GM03348 (cell line): ENCODE measurements at places on chromosomes 13 and 19.

- no peak for DNase-seq
Measured at GRCh38 chr13:69291292-69291906, 816.2 kb upstream of the ATXN8OS start.

DNA sequence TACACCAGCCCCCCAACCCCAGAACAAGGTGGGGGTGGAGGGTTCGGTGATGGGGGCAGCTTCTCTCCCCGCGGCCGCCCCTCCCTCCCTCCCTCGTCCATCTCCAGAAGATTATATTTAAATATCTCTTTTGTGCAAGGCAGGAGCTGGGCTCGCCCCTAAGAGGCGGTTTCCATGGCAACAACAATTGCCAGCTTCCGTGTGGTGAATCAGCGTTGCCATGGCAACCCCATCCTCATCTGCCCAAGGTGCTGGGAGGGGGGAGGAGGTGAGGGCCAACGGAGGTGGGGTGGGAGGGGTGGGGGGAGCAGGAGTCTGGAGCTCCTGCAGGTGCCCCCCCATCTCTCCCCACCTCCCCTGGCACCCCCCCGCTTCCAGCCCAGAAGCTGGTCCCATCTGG is 46.4 kb downstream of the CELF5 start:
- no peak for DNase-seq

- DNase-seq: no peak
Measured at GRCh38 chr13:108433976-108434755, 164.6 kb downstream of the TNFSF13B start.

DNA sequence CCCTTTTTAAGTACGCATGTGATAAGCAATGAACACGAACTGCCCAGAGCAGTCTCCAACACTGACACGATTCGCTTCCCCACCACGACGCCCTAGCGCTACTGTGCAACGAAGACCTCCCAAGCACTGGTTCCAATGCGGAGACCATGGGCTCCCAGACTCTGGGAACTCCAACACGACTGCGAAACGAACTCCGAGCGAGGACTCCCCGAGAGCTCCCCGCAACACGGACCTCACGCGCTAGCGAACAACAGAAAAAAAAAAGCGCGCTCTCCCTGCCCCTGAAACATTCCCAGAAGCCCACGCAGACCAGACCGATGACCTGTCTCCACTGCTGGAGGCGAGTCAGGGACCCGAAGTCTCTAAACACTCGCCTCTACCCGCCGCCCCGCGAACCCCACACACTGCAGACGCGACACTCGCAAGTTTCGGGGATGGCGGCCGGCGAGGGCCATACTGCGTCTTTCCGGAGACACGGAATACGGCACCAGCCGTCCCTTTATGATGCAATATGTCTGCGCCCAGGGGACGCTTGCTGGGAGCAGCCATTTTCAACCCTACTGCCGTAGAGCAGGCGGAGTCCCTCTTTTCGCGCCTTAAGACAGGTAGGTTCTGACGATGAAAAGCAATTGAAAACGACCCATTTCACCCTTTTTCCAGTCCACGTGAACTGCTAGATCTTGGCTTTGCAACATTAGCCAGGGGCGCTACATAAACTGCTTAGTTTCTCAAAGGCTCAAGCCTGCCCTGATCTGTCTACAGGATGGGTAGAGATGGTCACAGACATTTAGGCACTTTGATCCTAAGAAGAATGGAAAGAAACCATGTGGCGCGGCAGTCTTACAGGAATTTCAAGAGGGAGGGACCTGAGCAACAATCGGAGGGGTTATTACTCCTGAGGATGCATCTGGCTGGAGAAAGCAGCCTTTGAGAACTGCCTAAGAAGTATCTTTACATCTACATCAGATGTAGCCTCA is at the start of gene ZNF577:
Gene ZNF577 (minus strand): TSS at position 430 of the 977 bp plus-strand sequence. CDS start 7,569 bp downstream, outside the sequence.
- DNase-seq: peak; percentile 85
